ENCODE measurements at places on chromosomes 12 and 14.

DNA sequence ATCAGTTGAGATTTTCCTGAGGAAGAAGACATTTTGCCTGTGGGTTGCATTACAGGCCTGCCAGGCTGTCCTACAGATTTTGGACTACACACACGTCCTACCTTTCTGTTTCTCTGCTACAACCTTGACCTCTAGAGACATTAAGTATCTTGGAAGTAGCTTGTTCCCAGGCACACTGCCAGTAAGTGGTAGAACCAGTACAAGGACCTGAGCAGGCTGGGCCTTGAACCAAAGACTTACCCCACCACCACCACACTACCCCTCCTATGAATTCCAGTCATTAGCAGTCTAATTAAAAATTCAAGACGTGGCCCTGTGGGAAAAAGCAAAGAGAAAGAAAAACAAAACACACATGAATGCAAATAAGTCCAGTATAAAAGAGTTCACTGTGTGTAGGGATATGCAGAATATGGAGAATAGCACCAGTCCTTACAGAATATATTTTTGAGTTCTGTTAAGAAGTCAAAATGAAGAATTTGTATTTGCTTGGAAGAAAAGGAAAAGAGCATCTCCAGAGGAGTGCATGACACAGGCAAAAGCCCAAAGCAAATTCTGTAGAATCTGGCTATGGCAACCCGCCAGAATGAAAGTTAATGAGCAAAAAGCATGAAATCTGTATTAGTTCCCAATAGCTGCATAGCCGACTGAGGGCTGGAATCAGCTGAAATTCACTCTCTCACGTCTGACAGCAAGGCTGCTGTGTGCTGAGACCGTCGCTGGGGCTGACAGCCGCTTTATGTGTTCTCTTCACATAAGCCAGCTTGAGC lies 74.3 kb upstream of the ST8SIA1 start:
- no peak for DNase-seq

GRCh38 chr14:106094654-106095189 lies 568.3 kb downstream of the TMEM121 start:
- DNase-seq, result peak; percentile 66

GRCh38 chr12:128573907-128574306 lies 249.9 kb downstream of the SLC15A4 start:
- DNase-seq, result no peak

GRCh38 chr12:30345744-30346471 lies 349.8 kb downstream of the IPO8 start:
- no peak for DNase-seq

GRCh38 chr12:77070382-77070781 lies 5.0 kb upstream of the E2F7 start:
- DNase-seq, result no peak

DNA sequence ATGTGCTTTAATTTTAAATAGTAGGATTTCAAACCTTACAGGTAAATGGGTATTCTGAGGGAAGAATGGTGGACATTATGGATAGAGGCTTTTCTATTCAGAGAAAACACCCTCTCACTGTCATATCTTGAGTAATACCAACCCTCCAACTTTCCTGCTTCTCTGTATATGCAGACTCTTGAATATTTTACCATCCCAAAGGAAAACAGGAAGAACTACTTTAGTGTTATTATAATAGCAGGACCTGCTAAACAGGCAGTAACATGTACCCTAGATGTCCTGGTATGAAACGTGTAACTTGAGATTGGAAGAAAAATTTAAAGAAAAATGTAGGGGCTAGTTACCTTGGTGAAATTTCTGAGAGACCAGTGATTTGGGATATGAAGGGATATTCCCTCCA lies 82.9 kb upstream of the TRHDE start:
- DNase-seq, result no peak

- DNase-seq, result no peak
These were observed 55.3 kb downstream of the ISCA2 start for GRCh38 chr14:74548881-74549280.

DNA sequence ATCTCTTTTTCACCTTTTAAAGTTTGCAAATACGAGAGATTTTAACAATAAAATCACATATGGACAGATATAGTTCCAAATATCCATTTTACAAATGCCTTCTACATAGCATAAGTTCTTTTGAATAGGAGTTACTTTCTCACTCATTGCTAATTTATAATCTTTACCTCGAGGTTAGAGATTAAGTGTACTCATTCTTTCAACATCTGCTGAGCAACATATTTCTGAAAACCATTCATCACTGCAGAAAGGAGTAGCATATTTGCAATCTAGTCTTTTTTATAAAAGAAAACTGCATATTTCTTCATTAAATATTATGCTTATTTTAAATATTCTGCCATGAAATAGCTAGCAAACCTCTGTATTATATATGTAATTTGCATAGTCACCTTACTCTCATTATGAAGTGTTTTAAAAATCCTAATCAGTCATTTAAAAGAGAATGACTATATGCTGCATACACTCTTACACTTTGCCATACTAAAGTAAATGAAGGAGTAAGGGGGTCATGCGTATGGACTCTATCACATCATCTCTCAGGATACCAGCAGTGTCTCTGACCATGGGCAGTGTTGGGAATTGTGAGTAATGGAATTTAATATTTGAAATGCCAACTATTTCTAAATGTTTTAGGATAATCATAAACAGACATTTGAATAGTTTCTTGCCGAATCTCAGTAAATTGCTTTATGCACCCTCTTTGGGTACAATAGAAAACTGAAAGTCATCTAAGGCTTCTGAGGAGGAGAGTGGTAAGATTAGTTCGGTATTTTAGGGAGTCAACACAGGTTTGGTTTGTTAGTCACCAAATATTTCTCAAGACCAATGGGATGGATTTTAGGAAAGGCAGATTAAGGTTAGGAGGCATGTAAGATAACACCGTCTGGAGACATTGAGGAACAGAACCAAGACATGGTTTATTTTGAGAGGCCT lies 524.8 kb upstream of the ATP2B1 start:
- no peak for DNase-seq

DNA sequence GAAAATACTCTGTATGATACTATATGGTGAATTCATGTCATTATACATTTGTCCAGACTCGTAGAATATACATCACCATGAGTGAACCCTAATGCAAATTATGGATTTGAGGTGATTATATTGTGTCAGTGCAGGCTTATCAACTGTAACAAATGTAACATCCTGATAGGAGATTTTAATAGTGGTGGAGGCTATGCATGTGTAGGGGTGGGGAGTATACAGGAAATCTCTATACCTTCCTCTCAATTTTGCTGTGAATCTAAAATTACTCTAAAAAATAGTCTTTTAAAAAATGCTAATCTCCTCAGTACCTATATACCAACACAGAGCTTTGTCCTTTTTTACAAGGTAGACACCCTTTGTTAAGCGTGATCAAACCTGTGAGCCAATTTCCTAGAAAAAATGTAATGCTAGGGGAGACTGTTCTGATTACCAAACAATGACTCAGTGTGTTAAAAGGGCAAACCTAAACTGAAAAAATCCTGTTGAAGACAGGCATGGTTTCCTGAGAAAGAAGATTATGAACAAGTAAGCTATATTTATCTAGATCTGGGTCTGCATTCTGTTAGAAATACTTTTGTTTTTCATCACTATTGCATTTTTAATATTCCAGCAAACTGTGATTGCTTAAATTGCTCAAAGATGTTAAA lies 170.9 kb downstream of the DUSP6 start:
- no peak for DNase-seq

GRCh38 chr14:103737432-103738045 lies 21.9 kb downstream of the ZFYVE21 start:
- no peak for DNase-seq

GRCh38 chr12:52091869-52092268 lies 12.4 kb downstream of the SMIM41 start:
- DNase-seq, result no peak

DNA sequence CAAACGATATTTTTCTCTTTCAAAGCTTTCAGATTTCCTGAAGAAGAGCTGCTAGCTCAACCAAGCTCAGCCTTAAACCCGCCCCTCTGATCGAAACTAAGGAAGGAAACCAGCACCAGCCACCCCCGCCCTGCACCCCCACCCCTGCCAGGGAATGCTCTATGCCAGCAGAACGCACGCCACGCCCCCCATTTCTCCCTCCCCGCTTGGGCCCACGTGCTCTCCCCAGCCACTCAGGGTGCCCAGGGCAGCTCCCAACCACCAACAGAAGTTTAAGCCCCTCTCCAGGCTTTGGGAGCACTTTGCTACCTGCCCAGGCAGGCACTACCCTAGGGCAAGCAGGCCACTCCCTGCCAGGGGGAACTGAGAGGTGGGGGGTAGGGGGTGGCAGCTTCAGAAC lies 18.8 kb upstream of the KRT78 start:
- DNase-seq, result peak; percentile 23

- DNase-seq, result no peak
These were observed 506.8 kb upstream of the FBXO33 start for GRCh38 chr14:39939023-39939422.

GRCh38 chr12:6078398-6079096 lies 45.9 kb downstream of the VWF start:
- no peak for DNase-seq

DNA sequence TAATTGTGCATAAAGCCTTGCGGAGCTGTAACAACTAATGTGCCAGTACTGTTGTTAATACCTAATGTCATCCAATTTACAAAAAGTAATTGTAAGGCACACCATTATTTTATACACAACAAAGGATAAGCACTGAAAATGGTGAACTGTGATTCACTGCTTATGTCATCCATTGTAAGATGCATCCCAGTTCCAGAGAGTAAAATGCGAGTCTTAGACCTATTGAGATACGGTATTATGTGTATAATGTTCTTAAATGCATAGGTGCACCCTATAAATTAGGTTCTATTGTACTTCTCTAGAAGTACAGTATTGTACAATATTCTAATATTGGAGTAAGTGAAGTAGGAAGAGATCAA lies 406 bp downstream of the PARP2 start:
- no peak for DNase-seq

DNA sequence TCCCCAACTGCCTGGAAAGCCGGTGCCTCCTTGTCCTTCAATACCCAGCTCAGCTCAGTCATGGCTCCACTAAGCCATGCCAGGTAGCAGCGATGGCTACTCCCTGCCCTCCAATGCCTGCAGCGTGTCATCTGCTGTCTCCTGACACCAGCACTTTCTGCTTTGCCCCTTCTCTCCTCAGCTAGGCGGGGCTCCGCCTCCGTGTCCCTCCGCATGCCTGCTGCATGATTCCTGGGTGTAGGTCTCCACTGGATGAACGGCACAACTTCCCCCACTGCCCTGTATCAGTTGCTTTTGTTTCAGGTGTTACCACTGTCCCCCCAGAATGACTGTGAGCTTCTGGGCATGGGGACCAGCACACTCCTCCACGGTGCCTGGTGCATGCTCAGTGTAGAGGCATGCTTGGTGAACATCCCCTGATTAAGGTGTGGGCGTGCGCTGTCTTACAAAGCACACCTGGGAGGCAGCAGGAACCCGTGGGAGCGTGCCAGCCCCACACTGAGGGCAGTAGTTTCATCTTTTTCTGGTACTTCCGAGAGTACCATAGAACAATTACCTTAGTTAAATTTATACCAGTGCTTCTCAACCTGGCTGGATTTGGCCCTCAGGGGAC lies 179.4 kb upstream of the PRMT8 start:
- no peak for DNase-seq

- no peak for DNase-seq
These were observed 178.8 kb upstream of the DDHD1 start for GRCh38 chr14:53331921-53332320.

DNA sequence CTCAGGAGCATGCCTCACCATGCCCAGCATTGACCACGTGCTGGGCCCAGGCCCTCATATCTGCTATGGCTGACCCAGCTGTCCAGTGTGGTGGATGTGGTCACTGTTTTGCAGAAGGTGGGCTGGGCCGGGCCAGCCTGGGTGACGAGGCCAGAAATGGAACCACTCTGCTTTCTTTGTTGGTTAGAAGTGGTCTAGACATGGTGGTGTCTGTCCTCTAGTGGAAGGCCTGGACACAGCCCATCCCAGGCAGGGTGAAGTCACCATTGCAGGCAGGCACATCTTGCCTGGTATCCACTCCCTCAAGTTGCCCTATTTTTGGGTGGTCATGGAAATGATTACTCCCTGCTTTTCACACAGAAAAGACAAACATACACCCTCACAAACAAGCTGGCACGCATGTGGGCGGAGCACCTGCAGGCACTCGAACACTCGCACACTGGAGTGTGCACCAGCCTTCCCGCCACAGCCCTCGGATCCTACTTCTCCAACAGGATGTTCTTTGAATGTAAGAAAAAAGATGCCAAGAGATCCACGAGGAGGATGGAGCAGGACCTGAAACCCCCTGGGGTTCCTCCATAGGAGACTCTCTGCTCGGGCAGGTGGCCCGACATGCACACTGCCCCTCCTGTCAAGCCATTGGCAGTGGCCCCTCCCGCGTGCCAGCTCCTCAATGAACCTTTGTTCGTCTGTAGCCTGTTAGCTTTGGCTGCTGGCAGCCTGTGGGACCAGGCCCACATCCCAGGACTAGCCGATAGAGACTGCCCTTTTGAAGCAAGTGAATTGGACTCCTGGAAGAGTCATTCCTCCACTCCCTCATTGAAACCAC lies 38.4 kb downstream of the MLXIP start:
- DNase-seq, result no peak

DNA sequence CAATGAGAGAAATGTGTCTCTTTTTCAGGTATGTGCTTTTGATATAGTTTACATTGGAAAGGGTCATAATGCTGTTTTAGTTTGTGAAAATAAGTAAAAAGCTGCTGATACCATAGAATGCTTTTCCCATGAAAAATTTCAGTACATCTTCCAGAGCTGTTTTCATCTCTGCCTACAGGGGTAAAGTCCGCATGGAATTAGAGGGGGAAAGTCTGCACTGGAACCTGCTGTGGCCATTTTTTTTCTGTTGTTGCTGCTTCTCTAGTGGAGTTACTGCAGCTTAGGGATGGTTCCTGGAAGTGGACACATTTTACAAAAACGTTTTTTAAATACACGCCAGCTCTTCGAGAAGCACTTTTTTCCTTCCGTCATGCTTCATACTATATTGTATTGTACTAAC lies 81.3 kb downstream of the VEZT start:
- DNase-seq, result no peak

Data from activated naive CD4-positive, alpha-beta T cell treated with Interleukin-2 at 50 U/mL for 16 hours (primary cell).